Progenitor cell of endocrine pancreas (in vitro differentiated cells): ENCODE measurements at places on chromosomes 6 and 20. TPM values are rescaled to one million over a fixed set of nuclear protein-coding genes. Genes with fewer than 3 reads are reported as not detected.

GRCh38 chr6:15614277-15614676, 48.6 kb downstream of the DTNBP1 start:
- H3K4me1 ChIP-seq = peaks cover 7% of the 10 kb centered on the region
- no peak overlapping the region for H3K4me3 ChIP-seq
- H3K27ac ChIP-seq = no peak overlapping the region
- no peak for DNase-seq
- H3K36me3 ChIP-seq = peaks cover 25% of the 10 kb centered on the region

Gene NANP
- 3.3 and 4.0 TPM in 2 replicates for total RNA-seq

Gene ZNF341
- total RNA-seq = 8.0 and 8.3 TPM in 2 replicates

Gene PNPLA1
- not detected in 2 replicates for total RNA-seq

DNA sequence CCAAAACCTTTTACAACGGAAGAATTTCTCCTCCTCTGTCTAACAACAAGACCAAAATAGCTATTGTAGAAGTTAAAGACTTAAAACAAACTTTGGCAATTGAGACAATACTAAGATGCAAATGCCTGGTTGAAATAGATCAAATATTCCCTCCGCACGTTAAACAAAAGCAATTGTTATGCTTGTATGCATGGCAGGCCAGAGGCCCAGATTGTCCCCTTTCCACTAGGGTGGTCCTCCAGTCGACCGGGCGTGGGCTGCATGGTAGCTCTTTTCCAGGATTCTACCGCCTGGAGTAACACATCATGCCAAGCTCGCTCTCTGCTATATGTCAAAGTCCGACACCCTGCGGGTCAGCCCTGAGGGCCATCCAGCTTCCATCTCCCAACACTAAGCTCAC, 234.7 kb downstream of the RNGTT start:
- H3K36me3 ChIP-seq = peaks cover 2% of the 10 kb centered on the region
- H3K27me3 ChIP-seq = no peaks in the 10 kb centered on the region
- no peak for DNase-seq
- H3K4me3 ChIP-seq = no peak overlapping the region
